ENCODE measurements at places on chromosomes 16 and 17. TPM values are rescaled to one million over a fixed set of nuclear protein-coding genes. Genes with fewer than 3 reads are reported as not detected.

The FBXW10 gene
- 0.15 TPM for total RNA-seq

The OR1F1 gene
- total RNA-seq = not detected

The SLFN12 gene
- not detected for total RNA-seq

The TNS4 gene
- 127 TPM for total RNA-seq

The PIK3R6 gene
- total RNA-seq = not detected

DNA sequence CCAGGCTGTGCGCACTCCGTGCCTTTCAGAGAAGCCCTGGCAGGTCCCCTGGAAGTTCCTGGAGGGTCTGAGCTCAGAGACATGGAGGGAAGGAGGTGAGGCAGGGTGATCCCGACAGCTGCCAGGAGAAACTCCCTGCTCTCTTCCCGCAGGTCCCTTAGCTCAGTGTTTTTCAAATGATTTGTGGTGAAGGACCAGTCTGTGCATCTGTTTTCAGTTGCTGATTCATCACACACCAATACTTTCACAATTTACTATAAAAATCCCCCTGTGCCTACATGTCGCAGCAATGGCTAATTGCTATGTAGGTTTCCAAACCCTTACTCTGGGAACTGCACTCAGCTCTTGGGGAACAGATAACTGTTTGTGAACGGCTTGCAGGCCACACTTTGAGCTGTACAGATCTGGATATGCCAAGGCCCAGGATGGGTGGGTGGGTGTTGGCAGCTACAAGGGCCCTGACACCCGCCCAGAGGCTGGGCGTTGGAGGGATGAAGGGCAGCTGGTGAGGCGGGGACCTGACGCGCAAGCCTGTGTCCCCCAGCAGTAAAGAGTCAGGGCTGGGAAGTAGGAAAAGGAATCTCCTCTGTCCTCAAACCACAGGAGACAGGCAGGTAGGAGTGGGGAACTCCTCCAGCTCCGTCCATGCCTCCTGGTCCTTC is 20.5 kb upstream of the EMP2 start:
- no peak for DNase-seq

DNA sequence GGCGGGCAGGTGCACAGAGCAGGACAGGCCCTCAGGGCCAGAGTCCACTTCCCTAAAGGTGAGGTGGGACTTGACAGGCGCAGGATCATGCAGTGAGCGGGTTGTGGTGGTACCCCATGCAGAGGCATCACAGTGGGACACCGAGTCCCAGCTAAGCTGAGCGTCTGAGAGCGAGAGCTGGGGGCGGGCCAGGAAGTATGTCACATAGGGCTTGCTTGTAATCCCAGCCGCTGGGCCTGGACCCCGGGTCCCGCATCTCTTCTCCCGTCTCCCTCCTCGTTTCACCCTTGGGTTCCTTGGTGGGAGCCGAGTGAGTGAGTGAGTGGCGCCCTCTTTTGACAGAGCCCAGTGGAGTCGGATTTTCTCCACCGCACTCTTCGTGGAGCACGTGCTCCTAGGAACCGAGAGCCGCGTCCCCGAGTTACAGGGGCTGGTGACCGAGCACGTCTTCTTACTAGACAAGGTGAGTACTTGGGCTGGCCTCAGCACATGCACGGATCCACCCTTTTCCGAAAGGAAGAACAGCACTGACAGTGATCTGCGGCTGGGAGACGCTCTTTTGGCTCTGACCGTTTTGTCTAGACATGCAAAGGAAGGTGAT is 50.8 kb upstream of the ENDOV start:
- peak; percentile 45 for DNase-seq

DNA sequence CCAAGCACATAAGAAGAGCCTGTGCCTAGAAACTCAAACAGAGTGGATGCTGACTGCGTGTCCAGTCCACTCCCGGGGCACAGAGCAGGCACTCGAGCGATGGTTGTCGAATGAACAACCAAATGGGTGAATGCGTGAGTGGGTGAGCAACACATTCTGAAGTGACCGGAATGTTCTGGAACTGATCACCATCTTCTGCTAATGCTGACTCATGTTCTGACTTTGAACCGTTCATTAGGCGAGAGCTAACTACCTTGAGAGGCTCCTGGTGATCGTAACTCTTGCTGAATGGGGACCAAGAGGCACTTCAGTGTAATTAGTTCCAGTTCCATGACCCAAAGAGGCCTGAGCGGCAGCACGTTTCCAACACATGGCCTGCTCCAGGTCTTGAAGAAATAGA is 37.9 kb downstream of the IRF8 start:
- no peak for DNase-seq

DNA sequence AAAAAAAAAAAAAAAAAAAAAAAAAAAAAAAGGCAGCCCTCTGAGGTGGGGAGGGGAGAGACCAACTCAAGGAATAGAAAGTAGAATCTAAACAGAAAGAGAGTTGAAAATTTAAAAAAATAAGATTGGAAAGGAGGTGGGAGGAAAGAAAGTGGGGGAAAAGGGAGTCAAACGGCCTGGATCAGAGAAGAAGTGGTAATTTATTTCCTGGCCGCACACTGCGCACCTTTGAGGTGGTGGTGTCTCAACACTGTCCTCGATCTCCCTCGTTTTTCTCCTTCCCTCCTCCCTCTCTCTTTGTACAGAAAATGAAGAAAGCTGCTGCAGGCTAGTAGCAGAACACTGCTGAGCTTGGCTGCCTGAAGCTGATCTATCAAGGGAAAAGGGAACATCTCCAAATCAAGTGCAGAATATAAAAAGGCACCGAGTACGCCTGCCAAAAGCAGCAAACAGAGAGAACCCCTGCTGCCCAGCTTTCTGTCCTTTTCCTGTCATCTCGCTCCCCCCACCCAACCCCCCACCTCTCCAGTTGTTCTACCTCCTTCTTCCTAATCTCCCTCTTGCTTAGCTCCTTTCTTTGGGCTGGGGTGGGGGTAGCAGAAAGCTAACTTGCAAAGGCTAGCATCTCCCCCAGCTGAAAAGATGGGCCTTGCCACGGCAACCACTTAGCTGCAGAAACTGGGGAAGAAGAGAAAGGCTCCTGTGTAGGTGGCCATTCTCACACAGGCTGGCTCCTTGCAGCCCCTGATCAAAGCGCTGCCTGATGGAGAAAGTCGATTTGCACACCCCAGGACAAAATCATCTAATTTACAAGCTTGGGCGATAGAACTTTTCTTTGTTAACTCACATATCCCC is 22.5 kb downstream of the AXIN2 start:
- DNase-seq = no peak

DNA sequence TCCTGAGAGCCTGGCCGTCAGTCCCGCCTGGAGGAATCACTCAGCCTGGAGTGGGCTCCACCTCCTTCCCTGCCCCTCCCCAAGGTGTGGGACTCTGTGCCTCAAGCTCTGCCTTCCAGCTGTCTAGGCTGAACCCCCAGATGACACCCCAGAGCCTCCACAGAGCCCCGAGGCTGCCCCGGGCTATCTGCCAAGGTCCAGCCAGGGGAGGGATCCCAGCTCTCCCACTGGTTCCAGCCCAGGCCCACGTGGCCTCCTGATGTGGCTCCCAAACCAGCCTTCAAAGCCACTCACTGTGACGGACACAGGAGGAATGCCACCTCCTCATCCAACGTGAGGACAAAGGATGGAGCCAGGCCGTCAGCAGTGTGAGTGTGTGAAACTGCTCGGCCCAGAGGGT is 45.6 kb upstream of the ENPP7 start:
- no peak for DNase-seq

GRCh38 chr17:39639566-39640458 is 2.9 kb downstream of the STARD3 start:
- no peak for DNase-seq

- DNase-seq = no peak
These were observed 1.5 kb upstream of the ZNF764 start for GRCh38 chr16:30559690-30560089.

DNA sequence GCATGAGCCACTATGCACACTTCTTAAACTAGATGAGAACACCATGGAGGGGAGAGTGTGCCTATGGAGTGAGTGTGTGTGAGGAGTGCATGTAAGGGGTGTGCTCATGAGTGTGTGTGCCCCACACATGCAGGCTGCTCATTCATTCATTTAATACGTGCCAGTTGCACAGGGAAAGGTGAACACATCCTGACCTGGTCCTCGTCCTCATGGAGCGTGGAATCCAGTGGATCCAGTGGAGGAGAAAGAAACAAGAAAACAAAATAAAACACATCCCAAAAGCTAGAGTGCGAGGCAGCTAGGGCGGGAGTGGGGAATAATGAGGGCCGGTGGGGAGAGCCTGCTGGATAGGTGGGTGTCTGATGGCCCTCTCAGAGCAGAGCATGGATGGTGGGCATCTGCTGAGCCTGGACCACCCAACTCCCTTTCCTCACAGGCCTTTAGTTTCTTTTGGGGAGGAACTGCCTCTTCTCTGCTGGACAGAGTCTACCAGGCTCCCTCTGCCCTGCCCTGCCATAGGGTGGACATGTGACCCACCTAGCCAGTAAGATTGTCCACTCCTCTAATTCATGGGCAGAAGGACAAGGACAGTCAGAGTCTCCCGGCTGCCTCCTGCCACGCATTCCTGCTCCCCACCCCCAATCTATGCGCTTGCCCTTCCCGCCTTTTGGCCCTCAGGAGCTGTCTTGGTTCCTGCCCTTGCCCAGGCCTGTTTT is 204.3 kb downstream of the RAB11FIP4 start:
- peak; percentile 20 for DNase-seq

GRCh38 chr16:14202095-14202494 is 131.0 kb downstream of the MRTFB start:
- no peak for DNase-seq

- DNase-seq = peak; percentile 10
These were observed 2.9 kb upstream of the SYT17 start for GRCh38 chr16:19165101-19165500.

- no peak for DNase-seq
These were observed at the start of gene CHP2 for GRCh38 chr16:23754594-23755483. Gene CHP2 (plus strand): TSS chr16:23755026. CDS start chr16:23755050, 24 bp downstream.

DNA sequence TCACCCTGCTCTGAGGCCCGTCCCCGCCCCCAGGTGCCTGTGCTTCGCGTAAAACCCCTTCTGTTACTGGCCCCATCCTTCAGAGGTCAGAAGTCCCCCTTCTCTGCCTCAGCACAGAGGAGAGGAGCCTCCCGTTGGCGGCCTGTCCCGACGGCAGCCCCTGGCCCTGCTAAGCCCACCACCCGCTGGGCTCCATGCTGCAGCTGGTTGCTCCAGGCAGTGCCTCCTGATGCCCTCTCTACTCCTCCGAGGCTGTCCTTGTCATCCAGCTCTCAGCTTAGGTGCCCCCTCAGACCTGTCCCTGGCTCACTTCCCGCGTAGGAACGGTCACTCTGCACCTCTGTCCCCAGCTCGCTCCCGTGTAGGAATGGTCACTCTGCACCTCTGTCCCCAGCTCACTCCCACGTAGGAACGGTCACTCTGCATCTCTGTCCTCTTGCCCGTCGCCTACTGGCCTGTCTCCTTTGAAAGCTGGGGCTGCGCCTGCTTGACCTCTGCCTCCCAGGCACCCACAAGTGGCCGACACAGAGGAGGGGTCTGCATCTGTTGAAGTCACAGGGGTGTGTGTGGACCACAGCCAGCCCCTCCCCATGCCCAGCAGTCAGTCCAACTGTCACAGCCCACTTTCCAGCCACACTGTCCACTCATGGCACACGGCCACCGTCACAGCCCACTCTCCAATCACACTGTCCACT is 31.7 kb upstream of the ZC3H18 start:
- DNase-seq = no peak

DNA sequence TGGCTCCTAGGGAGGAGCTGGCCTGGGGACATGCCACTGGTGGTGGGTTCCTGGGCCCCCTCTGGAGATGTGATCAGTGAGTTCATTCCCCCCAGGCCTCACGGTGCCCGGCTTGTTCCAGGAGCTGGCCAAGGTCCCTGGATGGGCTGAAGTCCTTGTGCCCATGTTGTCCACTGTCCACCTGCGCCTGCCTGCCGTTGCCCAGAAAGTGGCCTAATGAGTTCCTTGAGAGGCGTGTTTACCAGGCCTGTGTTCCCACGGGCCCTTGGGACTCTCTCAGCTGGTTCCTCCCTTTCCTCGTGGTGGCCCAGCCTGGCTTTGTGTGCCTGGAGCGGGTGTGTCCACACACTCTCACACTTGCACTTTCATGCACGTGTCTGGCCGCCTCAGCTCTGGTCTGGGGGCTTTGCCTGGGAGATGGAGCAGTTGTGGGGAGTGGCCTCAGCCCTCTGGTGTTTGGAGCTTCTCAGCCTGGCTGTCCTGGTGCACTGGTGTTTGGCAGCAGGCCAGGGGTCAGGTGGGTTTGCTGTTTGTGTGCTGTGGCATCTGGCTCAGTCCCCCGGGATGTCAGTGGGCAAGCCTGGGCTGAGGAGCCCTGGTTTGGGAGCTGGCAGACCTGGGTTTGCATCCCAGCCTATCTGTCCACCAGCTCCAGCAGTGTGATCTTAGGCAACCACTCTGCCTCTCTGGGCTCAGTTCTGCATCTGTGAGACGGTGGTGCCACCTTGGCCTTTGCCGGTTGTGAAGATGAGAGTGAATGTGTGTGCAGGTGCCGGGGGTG is 18.0 kb downstream of the ADCY7 start:
- DNase-seq = no peak

- DNase-seq = no peak
These were observed 77.1 kb downstream of the SDK2 start for GRCh38 chr17:73566905-73567782.

GRCh38 chr17:47875011-47875985 is 20.7 kb upstream of the SP2 start:
- DNase-seq = no peak

GRCh38 chr16:9033125-9033830 is 58.2 kb upstream of the HAPSTR1 start:
- DNase-seq = peak; percentile 69

- DNase-seq = no peak
These were observed 44.0 kb downstream of the MYH3 start for GRCh38 chr17:10612957-10613744.

GRCh38 chr16:51163894-51164566 is 13.0 kb upstream of the SALL1 start:
- no peak for DNase-seq

DNA sequence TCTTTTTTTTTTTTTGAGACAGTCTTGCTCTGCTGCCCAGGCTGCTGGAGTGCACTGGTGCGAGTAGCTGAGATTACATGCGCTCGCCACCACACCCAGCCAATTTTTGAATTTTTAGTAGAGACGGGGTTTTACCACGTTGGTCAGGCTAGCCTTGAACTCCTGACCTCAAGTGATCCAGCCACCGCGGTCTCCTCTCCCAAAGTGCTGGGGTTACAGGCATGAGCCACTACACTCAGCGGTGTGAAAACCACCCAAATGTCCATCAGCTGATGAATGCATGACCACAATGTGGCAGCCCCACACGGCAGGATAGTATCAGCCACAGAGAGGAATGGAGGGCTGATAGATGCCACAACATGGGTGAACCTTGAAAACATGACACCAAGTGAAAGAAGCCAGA is 2.1 kb downstream of the P2RX5 start:
- no peak for DNase-seq

GRCh38 chr16:81595629-81596292 is 151.2 kb downstream of the CMIP start:
- no peak for DNase-seq

DNA sequence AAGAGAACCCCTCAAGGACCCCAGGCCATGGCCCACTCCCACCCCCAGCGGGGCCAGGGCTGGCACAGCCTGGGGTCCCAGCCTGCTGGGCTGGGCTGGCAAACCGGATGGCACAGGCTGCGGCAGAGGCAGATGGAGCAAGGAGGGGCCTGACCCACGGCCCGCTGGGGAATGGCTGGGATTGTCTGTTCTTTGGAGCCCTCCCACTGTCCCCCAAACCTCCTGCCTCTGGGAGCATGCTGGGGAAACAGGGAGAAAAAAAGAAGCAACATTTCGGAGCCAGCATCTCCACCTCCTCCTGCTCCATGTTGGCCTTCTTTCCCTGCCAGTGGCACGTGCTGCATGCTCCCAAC is 37.1 kb upstream of the LHX1 start:
- DNase-seq = no peak

GRCh38 chr17:58577696-58578095 is 63.3 kb upstream of the MTMR4 start:
- peak; percentile 80 for DNase-seq

- DNase-seq = no peak
These were observed 55.7 kb downstream of the RHOT1 start for GRCh38 chr17:32197987-32198386.
